ENCODE measurements at places on chromosomes 11 and 22.
A peak's percentile ranks its signal among the peaks of the same experiment; 100 is the strongest.

- no peak for DNase-seq
These were observed 46.4 kb downstream of the RAB30 start for GRCh38 chr11:83025267-83025704.

- no peak for DNase-seq
These were observed 7.8 kb downstream of the LARGE2 start for GRCh38 chr11:45930031-45930794.

GRCh38 chr11:97430877-97431276 lies 1041.1 kb downstream of the JRKL start:
- DNase-seq = no peak

DNA sequence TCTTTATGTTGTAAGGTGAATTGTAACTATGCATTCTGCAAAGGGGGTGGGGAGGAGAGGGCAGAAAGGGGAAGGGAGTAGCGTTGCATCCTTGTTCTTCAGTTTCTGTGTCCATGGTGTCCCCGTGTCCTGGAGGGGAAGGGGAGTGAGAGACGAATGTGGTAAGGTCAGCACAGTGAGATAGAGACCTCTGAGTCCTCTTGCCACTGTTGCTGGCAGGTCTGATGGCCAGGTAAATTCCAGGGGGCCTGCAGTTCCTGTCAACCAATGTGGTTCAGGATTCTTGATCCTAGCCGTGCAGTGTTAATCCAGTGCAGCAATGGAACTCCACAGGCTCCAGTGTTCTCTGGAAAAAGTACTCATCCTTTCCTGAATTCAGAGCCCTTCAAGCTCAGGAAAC lies 14.6 kb upstream of the ADSL start:
- DNase-seq = no peak

GRCh38 chr22:49918911-49919881 lies 762 bp downstream of the CRELD2 start:
- no peak for DNase-seq

- peak; percentile 78 for DNase-seq
These were observed 2.0 kb downstream of the SIPA1 start for GRCh38 chr11:65639623-65640482.

DNA sequence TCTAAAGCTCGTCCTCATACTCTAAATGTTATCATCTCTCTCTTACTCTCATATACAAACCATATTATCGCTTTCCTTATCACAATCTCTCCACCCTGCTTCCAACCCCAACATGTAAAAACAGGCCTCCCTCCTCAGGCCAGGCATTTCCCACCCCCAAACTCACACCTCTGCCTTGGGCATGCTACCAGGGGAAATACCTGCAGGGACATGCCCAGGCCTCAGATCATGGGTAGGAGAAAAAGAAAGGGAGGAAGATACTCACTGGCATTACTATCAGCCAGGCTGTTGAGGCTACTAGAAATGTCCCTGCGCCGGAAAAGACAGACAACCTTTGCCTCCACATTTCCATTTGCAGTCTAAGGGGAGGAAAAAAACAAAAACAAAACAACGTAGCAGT lies 1.8 kb downstream of the MTA2 start:
- DNase-seq = no peak

GRCh38 chr22:28112548-28113043 lies 193.5 kb upstream of the PITPNB start:
- no peak for DNase-seq

GRCh38 chr11:127057126-127057525 lies 56.6 kb upstream of the KIRREL3 start:
- no peak for DNase-seq

DNA sequence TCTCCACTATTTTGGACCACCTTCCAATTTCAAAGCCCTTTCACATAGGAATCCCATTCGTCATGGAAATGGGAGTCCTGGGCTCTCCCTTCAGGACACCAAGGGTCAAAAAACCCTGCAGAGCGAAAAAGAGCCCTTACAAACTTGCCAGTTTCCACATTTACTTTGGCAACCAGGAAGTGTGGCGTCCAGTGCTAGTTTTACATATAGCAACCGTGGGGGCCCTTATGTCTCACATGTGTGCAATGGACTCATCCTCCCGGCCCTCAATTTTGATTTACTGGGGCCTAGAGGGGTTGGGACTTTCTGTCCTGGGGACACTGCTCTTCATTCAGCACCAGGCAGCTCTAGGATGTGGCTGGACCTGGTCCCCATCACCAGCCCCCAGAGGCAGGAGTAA lies 33.7 kb downstream of the DAGLA start:
- no peak for DNase-seq

DNA sequence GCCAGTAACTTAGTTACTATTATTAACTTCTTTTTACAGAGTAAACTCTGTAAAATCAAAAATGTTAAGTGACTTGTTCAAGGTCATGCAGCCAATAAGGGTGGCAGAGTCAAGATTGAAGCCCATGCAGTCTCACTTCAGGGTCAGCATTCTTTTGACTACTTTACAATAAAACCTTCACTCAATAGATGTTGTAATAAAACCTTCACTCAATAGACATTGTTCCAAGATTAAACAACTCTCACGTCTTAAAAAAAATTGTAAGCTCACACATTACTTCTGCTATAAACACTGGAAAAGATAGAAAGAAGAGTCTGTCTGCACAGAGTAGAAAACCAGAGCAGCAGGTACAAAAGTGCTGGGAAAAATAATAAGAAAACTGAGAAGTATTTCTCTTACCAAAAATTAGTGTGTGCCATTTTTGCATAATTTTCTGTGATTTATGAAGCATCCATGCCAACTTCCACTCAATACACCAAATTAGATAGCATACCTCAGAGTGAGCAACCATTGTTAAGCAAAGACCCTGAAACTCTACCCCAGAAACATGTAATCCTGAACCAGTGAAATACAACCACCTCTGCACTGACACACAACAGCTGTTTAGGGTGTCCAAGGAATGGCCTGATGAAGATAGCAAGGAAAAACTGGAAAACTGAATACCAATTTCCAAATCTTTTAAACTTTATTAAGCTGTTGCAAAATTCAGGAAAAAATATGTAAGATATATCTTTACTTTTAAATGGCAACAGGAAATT lies 4.9 kb upstream of the SOX6 start:
- DNase-seq = no peak

GRCh38 chr22:50733521-50734342 lies 4.3 kb upstream of the ACR start:
- no peak for DNase-seq

GRCh38 chr11:134253188-134253993 lies at the start of the genes ACAD8 and THYN1:
ACAD8 (plus strand) TSS chr11:134253568; CDS start chr11:134253601, 33 bp downstream.
THYN1 (minus strand) TSS chr11:134253352; CDS start chr11:134252882, 470 bp downstream.
- peak; percentile 94 for DNase-seq

DNA sequence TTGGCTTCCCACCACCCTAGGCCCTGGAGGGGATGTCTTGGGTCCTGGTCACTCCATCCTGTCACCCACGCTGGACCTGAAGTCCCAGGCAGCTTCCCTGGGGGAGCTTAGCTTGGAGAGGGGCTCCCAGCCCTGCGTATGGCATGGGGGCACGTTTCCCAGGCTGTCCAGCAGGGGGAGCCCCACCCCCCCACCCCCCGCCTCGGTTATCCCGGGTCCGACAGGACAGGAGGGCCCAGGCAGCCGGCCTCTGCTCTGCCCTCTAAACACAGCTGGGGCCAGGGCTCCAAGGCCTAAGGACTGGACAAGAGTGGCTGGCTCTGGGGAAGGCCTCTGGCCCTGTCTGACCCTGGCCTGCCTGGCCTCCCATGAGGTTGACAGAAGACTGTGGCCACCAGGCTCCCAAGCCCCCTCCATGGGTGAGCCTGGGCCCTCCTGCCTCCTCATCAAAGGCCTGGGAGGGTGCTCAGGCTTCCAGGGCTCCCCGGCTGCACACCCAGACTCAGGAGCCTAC lies 104.8 kb downstream of the NECTIN1 start:
- DNase-seq = no peak
